RCC 7860 (cell line): ENCODE measurements at places on chromosomes 12 and 14.

DNA sequence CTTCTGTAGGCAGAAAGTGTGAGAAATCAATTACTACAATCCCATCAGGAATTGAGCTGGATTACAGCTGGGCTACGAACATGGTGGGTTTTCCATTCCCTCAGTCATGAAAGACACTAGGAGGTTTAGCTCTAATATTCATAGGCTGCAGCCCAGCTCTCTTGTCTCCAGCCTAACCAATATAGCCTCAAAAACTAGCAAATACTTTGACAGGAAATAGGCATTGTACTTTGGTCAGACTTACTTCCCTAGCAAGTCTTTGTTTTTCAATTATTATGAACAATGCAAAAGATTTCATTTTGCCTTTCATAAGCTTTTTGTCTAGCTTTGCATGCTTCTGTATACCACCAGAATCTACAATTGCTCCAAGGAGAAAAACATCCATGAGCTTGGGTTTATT is 296.2 kb downstream of the GPHN start:
- DNase-seq: no peak

GRCh38 chr14:71714225-71714624 is 218.0 kb upstream of the RGS6 start:
- no peak for DNase-seq

- no peak for DNase-seq
Observed at GRCh38 chr12:54272214-54272613, 7.7 kb downstream of the CBX5 start.

- no peak for DNase-seq
Observed at GRCh38 chr14:94728950-94729349, 41.0 kb downstream of the GSC start.

- DNase-seq: no peak
Observed at GRCh38 chr12:69881771-69882170, 56.7 kb downstream of the MYRFL start.

DNA sequence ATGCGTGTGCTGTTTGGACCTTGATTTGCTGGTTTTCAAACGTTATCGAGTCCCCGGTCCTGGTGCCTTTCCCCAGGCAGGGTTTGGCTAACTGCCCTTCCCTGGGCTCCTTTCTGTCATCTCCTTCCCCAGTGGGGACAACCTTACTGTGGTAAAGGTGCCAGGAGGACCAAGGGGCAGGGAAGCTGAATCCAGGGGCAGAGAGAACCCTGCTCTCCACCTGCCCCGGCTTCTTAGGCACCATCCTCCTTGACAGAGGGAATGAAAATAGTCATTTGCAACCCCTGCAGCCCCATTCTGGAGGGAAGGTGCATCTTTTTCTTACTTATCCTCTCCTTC is 5.0 kb downstream of the CEBPE start:
- no peak for DNase-seq

GRCh38 chr14:68926236-68926635 is 52.9 kb downstream of the ACTN1 start:
- no peak for DNase-seq

DNA sequence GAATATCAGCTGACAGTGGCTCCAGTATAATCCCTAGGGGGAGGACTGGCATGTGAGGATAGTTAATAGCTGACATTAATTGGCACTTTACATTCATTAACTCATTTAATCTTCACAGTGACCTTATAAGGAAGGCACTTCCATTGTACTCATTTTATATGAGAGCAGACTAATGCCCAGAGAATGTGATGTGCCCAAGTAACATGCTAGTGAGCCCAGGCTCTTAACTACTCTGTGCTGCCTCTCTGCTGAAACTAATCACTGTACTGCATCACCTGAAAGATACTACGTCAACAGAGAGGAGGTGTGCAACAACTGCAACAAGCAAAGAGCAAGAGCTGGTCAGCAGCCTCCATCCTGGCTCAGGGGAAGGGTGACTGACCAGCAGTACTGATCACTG is 40.1 kb downstream of the GALNT4 start:
- no peak for DNase-seq
